ENCODE measurements at places on chromosomes 1 and 21.
A peak's percentile ranks its signal among the peaks of the same experiment; 100 is the strongest.

GRCh38 chr21:36125512-36126207 lies 9.2 kb upstream of the CBR3 start:
- DNase-seq: peak; percentile 50

- DNase-seq: no peak
Measured at GRCh38 chr1:21189421-21189820, 12.7 kb upstream of the EIF4G3 start.

DNA sequence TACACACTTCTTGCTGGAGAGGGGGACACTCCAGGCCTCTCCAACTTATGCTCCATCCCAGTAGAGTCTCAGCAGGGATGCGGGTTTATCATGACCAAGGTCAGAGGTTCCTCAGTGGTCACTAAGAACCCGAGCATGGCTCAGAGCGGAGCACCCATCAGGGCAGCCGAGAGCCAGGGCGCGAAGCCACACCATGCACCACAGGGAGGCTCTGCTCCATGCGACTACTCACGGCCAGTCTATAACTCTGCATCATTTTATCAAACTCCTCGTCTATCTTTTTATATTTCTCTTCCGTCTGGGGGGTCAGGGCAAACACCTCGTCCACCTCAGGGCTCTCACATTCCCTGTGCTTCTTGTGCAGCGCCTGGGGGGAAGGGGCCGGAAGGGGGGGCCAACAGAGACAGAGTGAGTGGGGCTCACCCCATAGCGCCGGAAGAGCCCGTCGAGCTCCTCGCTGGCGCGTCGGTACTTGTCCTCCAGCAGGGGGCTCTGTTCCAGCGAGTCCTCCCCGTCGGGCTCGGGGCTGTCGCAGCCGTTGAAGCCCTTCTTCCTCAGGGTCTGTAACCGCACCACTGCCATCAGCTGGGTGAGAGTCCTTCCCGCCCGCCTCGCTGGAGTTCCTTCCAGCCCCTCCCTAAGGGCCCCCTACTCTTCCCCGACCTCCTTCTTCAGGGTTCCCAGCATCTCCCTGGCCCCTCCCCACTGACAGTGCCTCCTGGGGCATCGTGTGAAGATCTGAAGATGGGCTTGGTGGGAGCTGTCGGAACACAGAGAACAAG lies 20.0 kb downstream of the MEF2D start:
- no peak for DNase-seq

GRCh38 chr1:234001817-234002216 lies 97.3 kb downstream of the SLC35F3 start:
- DNase-seq: no peak

DNA sequence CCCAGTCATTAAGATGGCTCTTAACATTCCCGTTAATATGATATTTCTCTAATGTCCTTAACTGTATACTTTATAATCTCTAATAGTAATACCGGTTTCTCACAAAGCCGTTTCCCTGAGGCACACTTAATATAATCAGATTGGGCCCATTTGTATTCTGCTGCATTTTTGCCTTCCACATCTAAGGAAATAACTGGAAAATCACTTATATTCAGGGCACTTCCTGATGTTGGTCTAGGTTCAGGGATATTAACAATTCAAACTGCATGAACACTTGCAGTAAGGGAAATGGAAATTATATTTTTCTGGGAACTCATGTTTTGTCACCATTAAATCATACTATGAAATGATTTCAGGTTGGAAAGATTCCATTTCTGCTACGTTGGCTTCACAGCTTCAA lies 119.8 kb downstream of the TPR start:
- no peak for DNase-seq

- DNase-seq: no peak
Measured at GRCh38 chr1:167675440-167675839, 45.4 kb downstream of the RCSD1 start.

DNA sequence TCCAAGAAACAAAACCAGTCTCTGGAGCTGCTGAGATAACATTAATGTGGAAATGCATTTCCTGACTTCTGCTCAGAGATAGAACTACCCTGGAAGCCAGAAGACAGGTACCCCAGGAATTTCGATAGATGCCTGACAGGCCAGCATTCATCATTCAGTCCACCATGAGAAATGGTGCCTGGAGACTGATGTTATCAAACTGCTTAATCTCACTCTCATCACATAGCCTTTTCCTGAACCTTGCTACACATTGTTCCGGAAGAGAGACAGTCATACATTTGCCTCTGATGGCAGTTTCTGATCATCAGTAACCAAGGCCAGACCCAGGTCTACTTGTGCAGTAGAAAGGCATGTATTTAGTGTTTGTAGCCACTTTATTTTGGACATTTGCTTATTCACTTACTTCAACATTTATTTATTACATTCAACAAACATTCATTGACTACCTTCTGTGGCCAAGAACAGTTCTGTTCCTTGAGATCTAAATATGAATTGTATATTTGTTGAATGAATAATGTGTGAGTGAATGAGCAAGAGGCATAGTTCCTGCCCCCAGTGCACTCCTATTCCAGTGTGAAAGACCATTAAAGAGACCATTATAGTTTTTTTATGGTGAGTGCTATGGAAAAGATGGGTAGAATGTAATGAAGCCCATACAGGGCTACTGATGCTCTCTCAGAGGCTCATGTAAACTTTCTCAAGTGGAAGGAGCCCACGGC lies 485.7 kb downstream of the NUF2 start:
- DNase-seq: no peak

- DNase-seq: no peak
Measured at GRCh38 chr1:99456536-99456935, 189.4 kb upstream of the PALMD start.

DNA sequence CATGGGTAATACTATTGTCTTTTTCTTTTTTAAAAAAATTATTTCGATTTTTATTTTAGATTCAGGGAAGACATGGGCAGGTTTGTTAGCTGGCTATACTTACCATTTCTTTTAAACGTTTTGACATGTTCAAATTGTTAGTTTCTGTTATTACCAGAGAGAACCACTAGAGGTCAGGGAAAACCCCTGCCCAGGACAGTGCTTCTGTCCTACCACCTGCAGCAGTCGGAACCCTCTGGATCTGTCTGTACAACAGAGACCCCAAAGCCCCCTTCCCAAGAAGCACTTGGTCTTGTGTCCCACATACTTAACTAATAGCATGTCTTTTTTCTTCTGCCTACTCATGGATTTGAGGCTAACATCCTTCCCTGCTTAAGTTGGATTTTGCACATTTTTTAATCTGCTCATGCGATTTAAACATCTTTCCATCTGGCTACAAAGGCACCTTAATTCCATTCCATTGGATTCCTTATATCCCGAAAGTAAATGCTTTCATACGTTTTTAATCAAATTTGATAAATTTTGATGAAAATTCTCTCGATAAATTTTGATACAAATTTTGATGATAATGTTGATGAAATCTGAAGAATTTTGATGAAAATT lies 10.0 kb upstream of the C1orf115 start:
- no peak for DNase-seq

- DNase-seq: no peak
Measured at GRCh38 chr21:21200939-21201615, 202.9 kb downstream of the NCAM2 start.

- no peak for DNase-seq
Measured at GRCh38 chr1:41846625-41847405, 71.9 kb downstream of the HIVEP3 start.

DNA sequence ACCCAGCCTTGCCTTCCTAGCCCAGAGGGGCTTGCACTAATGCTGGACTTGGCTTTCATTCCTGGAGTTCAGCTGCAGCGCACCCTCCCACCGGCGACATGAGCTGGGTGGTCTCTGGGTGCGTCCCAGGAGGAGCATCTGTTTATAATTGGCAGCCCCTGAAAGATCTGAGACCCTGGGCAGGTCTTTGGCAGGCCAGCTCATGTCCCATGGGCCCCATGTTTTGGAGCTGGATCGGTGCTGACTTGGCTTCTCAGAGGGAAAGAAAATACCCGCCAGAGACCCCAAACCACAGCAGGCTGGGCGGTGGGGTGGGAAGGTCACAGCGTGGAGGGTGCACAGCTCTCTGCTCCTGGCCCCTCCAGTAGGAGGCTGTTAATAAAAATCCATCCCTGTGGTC lies 29.3 kb downstream of the DHRS3 start:
- DNase-seq: no peak

DNA sequence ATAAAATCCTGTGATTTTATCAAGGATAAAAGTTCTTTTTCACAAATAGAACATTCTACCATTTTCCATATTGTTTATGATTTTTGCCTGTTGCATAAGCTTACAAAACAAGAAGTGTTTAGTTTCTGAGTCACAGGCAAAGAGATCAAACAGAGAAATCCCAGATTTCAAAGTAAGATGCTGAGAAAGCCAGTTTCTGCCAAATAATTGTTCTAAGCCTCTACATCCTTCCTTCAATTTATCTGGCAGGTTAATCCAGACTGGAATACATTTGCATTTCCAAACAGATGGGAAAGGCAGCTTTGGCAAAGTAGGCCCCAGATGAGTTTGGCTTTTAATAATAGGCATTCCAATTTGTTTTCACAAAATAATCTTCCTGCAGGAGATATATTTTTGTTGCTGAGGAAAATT lies 2.5 kb downstream of the SLC1A7 start:
- no peak for DNase-seq

DNA sequence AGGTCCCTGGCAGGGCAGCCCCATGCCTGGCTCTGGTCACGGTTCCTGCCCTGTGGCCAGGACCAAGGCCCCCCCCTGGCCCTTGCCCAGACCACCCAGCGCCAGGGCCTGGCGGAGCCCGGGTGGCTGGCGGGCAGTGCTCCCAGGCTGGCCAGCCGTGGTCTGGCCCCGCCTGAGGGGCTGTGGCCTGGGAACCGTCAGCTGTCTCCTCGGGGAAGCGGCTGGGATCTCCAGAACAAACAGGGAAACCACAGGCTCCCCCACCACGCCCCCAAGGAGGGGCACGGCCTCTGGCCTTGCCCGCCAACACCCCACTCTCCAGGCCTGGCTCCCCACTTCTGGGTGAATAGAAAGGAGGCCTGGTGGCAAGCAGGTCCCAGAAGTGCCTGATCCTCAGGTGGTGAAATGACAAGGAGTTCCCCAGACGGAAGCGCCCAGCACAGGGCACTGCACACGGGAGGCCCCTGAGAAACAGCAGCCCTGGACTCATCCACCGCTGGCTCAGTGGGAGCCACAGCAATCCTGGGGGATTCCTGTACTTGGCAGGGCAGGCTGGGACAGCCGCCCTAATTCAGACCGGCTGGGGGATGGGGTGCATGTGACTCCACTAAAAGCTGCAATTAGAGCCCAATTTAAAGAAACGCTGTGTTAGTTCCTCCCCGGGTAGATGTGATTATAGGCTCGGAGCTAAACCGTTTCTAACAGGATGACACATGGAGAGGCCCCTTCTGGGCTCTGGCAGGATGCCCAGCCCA lies 78.9 kb downstream of the RAP1GAP start:
- no peak for DNase-seq

DNA sequence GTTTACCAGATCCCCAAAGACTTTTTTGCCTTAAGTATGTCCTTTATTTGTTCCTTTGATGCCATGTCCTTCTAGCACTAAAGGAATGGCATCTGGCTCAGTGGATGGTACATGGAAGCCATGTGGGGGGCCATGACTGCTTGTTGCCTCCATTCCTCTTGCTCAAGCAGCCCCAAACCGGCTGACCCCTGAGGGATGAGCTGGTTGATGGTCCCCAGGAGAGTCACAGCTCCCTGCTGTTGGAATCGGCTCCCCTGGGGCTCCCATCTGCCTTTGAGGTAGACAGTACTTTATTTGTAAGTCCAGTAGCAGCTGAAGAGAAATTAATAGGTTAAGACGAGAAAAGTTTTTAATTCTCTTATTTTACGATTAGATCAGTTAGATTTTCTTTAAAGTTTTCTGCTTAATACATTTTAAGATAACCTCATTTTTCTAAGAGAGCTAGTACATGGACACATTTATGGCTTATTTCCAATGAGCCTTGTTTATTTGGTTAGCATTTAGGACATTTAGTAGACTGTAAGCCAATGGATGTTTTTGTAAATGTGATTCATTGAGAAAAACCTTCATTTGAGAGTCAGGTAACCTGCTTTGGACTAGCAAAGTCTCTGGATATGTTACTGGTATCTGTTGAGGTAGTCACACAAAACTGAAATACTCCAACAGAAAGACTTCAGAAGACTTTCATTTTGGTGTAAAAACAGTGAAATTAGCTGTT lies 88.2 kb downstream of the CAMTA1 start:
- DNase-seq: no peak

DNA sequence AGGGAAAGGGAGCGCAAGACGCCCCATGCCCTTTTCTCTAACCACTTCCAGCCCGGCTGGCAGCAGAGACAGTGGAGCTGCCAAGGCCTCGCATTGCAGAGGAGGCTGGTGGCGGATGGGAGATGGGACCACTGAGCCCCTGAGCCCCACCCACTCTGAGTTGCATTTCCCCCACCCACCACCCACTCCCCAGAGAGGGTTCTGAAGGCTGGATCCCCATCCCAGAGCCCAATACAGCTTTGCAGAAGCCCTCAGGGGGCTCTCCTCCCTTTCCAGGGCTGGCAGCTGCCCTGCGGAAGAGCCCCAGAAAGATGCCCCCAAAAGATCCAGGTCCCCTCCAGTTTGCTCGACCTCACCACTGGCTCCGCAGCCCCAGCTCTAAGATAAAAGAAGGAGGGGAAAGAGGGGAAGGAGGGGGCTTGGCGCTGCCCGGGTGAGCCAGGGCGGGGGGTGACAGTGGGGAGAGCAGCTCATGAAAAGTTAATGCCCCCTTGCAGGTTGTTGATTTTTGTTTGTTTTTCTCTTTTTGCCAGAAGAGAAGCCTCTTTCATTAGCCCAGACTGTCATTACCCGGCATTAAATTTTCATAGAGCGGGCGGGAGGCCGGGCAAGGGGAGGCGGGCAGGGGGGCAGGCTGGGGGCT lies 38.4 kb upstream of the CASZ1 start:
- no peak for DNase-seq

DNA sequence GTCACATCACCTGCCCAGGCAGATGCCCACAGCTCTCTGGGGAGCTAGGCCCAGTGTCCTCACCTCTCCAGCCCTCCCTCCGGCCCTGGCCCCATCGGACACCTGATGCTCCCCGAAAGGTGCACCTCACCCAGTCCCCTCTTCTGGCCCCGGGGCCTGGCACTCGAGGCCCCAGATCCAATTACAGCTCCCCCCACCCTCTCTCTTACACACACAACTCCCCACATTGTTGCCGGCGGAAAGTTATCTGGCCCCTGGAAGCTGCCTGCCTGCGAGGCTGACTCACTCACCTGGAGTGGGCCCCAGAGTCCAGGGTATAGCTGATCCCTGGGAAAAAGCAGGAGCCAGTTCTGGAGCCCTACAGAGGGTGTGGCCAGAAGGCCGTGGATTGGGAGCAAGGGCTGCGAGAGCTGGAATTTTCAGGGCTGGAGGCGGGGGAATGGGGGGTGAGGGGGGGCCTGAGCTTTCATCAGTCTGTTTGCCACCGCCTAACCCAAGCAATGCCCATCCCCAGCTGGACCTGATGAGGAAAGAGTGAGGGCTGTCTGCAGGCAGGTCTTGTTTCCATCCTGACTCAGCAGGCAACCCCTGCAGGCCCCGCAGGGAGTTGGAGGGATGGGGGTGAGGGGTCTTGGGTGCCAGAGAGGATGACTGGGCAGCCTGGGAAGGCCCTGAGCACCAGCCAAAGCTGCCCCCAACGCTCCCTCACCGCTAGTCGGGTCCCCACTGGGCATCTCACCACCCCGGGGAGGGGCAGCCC lies 948 bp downstream of the FBXO2 start:
- no peak for DNase-seq

Measured in NCI-H187 (cell line).